Epithelial cell of esophagus (primary cell): ENCODE measurements at places on chromosomes 2 and 18.

GRCh38 chr18:35740656-35741055, 159.1 kb downstream of the GALNT1 start:
- no peak for DNase-seq

DNA sequence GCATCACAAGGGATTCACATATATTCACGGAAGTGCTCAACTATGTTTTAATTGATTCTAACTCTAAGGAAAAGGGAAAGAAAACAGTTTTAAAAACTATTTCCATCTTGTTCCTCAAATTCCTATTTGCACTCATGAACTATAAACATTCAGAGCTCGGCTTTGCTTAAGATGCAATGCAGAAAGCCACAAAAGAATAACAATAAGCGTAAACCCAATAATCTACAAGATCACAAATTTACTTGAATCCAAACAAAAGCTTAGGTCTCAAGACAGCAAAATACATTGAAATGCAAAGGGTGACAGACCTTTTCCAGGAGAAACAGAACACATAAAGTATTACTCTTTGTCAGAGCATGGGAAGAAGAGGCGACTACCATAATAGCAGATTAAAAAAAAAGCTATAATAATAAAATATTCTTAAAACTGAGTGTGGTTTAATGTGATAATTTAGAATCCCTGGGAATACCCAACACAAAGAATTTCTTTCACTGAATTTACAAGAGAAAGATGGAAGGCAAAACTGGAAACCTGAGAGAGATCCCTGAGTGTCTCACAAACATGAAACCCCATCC, 1094.9 kb downstream of the LRP1B start:
- no peak for DNase-seq

DNA sequence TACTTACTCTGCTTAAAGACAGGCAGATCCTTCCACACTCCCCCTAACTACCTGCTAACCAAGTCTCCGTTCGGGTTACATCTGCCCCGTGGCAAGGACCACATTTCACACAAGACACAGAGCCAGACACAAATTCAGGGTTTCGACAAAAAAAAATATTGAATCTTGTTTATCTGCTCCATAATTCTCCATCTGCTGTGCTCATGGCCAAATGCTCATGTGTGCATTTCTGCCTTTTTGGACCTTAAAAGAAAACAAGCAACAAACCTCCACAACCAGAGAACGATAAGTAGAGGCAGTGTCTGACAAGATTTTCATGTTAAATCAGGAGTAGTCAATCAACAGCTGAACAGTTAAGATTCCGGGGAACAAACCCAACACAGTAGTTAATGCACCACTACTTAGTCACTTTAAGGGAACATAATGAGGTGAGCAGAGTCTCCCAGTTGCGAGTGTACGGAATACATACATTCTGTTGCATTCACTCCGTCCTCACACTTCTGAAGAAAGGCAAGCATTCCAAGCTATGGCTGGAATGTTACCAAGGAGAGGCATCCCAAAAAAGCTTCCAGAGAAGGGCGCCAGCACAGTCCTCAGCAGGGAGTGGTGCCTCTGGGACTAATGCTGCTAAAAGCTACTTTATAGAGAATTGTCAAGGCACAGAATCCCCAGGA, 121.0 kb downstream of the ANKRD44 start:
- no peak for DNase-seq

- peak; percentile 74 for DNase-seq
Observed at GRCh38 chr2:29662861-29663260, 258.5 kb downstream of the ALK start.

GRCh38 chr2:127641133-127641532, 4.8 kb upstream of the GPR17 start:
- no peak for DNase-seq

GRCh38 chr2:181152701-181153100, 172.3 kb downstream of the UBE2E3 start:
- no peak for DNase-seq

- DNase-seq: peak; percentile 54
Observed at GRCh38 chr18:616380-616995, 19.7 kb downstream of the CLUL1 start.

- no peak for DNase-seq
Observed at GRCh38 chr2:173149491-173149890, 73.8 kb downstream of the MAP3K20 start.

DNA sequence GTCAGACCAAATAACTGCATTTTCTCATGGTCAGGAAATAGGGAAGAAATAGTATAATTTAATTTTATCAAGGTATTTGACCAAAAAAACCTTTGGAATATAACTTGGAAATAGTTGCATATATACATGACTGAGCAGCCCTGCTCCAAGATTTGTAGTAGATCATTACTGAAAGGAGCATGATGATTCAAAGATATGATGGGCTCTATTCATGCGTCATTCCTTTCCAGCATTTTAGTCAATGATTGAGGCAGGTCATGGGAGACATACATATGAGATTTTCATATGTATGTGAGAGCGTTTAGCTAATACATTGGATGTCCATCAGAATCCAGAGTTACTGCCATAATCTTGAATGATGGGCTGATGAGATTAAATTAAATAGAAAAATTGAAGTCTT, 74.5 kb downstream of the CAB39 start:
- no peak for DNase-seq

- DNase-seq: no peak
Observed at GRCh38 chr18:72232644-72233043, 311.5 kb downstream of the CBLN2 start.

DNA sequence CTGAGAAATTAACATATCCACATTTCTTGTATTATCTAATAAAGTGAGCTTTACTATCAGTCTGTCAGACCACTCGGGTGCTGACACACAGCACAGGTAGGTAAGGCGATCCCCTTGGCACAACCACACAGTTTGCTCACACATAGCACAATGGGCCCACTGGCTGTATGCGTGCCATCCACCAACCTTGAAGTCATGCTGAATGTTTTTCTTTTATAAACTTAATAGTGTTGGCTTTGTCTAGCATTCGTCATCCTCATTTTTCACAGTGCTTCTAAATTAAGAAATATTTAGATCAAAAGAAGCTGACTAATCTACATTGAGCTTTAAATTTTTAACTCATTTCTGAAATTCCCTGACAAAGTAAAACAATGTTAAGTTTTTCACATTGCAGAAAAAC, 50.0 kb upstream of the PAPOLG start:
- peak; percentile 70 for DNase-seq

DNA sequence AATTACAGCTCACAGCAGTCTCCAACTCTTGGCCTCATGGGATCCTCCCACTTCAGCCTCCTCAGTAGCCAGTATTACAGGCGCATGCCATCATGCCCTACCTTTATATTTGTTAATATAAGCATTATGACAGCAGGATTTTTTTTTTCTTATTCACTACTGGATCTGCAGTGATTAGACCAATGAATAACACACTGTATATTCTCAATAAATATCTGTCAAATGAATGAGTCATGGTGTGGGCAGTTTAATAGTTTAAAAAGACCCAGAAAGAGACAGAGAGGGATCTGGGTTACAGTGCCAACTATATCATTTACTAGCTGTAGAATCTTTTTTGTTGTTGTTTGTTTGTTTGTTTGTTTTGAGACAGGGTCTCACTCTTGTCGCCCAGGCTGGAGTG, 62.4 kb upstream of the LTBP1 start:
- DNase-seq: peak; percentile 5

DNA sequence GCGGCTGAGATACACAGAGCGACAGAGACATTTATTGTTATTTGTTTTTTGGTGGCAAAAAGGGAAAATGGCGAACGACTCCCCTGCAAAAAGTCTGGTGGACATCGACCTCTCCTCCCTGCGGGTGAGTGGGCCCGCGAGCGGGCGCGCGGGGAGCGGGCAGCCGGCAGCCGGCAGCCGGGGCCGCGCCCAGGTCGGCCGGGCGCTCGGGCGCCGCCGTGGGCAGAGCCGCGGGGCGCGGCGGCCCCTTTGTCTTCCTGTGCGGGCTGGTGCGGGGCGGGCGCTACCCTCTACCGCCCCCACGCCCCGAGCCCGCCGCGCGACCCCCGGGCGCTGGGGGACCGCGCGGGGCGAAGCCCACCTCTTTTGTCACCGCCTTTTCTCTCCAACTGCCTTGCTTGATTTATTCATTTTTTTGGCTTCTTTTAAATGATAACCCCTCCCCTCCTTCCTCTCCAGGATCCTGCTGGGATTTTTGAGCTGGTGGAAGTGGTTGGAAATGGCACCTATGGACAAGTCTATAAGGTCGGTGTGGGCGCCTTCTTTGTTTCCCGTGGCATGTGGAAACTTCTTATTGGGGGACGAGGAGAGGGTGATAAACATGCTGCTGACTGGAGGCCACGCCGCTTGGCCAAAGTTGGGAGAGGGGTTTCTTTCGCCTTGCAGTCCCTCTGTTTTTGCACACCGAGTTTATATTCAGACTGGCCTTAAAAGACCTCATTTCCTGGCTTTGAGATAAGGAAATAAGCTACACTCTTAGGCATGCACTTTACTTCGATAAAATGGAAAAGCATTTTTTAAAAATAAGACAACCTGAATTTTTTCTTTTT, 722 bp downstream of the MAP4K4 start:
- peak; percentile 26 for DNase-seq
